ENCODE measurements at places on chromosomes 1 and 21.

GRCh38 chr1:166975361-166976129 is at the start of gene ILDR2:
Gene ILDR2, minus strand, starts transcription at chr1:166975540. Its CDS starts 272 bp downstream, at chr1:166975268.
- peak; percentile 27 for DNase-seq

- no peak for DNase-seq
Measured at GRCh38 chr1:187876775-187877174, 1048.0 kb downstream of the PLA2G4A start.

GRCh38 chr1:186950547-186950946 is 121.8 kb downstream of the PLA2G4A start:
- no peak for DNase-seq

GRCh38 chr1:38079019-38079418 is 32.4 kb upstream of the POU3F1 start:
- no peak for DNase-seq

DNA sequence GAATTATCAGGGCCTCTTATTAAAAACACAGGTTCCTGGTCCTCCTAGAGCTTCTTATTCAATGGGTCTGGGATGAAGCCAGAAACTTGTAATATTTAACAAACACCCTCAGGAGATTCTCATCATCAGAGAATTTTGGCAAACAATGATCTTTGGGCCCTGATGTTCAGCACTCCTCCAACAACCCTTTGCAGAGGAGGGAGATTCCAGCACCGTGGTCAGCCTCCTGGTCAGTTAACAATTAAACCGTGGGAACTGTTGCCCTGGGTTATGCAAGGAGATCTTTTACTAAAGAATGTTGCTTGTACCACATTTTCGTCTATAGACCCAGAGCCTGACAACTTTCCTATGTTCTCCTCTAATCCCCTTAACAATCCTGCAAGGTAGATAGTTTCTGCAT is 294.4 kb downstream of the PLPP3 start:
- no peak for DNase-seq

- DNase-seq, result no peak
Measured at GRCh38 chr1:206885341-206886060, 11.7 kb upstream of the IL24 start.

DNA sequence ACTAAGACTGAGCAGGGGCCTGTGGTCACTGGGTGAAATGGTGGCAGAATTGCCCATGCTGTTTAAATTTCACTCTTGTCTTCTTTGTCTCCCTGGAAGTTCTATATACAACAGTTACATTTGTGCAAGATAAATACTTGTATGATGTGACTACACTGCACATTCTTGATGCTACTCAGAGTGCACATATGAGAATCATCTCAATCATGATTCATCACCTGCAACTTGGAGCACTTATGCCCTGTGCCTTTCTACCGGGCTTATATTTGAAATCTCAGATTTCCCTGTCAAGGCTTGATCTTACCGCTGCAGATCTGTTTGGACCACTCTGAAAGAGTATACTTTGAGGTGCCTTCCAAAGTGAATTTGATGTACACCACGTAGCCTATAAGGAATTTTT is 10.6 kb downstream of the PGM1 start:
- no peak for DNase-seq

- DNase-seq, result no peak
Measured at GRCh38 chr1:177597393-177597792, 372.5 kb downstream of the SEC16B start.

GRCh38 chr1:161082483-161082882 is 6.9 kb downstream of the NECTIN4 start:
- no peak for DNase-seq

DNA sequence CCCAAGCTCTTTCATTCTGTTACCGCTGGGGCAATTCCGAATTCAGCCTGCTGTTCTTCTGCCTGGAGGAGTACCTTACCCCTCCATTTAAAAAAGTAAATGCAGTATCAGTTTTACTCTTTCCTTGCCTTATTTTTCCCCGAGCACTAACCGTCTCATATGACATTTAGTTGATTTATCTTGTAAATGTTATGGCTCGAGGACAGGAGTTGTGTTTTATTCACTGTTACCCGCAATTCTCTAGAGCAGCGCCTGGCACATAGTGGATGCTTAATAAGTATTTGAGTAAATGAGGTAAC is 425 bp upstream of the TADA1 start:
- no peak for DNase-seq

GRCh38 chr1:47559944-47560695 is 122.3 kb downstream of the FOXD2 start:
- no peak for DNase-seq

DNA sequence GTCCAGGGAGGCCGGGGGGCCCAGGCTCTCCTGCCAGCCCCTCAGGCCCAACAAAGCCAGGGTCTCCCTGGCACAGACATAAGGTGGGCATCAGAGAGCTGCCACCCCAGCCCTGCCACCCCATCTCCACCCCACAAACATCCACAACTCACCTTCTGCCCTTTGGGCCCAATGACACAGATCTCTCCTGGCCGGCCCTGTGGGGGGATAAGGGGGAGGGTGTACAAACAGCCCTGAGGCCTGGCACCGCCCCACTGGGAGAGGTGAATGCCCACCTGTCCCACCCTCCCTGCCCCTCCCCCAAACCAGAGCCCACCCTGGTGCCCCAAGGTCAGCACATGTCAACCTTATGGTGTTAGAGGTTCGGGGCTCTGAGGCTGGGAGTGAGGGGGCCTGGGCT is 12.4 kb downstream of the COL16A1 start:
- DNase-seq, result no peak

DNA sequence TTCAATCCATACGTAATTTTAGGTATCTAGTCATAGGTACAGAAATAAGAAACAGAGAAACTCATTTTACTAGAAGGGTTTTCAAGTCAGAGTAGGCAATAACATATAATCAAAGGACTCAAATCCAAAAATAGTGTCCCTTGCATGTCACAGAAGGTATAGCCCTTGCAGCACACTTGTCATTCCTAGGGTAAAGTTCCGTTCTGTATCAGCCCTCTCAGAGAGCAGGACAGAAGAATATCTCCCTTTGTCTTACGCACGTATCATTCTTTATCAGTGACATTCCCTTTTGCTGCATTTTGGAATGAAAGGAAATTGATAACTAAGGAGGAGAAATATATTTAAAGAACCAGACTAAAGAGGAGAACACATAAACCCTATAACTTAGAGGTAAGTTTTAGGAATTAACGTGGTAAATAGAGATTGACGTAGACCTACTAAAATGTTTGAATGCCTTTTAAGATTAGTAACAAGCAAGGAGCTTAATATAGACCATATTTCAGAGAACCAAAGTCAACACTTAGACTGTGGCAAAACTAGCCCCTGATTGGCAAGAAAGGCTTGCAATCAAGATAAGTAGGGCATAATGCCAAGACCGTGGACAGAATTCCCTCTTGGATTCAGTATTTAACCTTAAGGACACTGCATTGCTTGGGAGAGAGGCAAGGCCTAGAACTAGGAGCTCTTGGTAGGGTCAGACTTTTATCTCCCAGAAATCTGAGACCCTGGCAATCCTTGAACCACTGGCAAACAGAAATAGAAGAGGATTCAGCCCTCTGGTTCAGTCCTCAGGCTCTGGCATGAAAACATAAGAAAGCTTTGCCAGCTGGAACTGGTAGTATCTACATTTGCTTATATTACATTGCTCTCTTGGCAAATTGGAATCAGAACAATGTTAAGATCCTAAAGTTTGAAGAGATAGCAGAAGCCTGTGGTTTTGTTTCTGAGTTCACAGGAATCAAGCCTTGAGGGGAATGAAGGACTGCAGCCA is 232.1 kb downstream of the ASTN1 start:
- no peak for DNase-seq

DNA sequence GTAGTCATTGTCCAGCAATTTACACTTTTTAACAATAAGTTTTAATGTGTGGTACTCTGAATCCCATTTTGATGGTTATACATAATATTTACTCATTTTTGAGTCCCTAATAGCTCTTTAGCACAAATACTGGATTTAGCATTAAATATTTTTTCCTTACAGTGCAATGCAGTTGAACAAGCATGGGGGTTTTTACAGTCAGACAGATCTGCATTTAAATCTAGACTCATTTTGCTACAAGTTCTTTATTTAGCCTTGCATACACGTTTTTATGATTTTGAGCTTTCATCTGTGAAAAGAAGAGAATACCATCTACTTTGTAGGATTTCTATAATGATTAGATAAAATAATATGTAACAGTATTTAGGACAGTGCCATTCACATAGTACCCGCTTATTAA is 44.0 kb downstream of the PTPRC start:
- DNase-seq, result no peak

DNA sequence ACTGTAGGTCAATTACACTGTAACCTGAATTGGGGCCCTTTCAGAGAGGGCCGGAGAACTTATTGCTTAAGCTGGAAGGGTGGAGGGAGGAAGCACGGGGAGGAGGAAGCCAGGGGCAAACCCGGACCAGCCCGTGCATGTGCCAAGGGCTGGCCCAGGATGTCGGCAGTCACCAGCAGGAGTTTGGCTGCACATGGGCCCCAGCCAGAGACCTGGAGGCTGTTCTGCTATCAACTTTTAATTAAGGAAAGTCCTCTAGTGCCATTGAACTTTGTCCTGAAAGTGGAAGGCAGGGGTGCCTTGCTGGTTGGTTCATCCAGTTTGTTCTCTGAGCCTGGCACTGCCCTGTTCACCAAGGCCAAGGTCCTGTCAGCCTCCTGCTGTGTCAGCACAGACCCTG is 200.8 kb upstream of the VAMP3 start:
- DNase-seq, result no peak

DNA sequence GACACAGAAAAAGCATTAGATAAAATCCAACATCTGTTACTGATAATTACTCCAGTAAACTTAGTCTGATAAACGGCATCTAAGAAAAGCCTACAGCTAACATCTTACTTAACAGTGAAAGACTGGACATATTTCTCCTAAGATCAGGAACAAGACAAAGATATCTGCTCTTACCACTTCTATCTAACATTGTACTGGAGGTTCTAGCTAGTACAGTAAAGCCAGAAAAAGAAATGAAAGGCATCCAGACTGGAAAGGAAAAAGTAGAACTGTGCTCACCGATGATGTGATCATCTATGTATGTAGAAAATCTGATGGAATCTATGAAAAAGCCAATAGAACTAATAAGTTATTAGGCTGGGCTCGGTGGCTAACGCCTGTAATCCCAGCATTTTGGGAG is 21.7 kb downstream of the NEXN start:
- no peak for DNase-seq
